ENCODE measurements at places on chromosomes 4 and X.

- DNase-seq = no peak
Observed at GRCh38 chrX:100606753-100607152, 22.0 kb downstream of the TNMD start.

- DNase-seq = no peak
Observed at GRCh38 chr4:174256277-174256713, 27.2 kb downstream of the FBXO8 start.

DNA sequence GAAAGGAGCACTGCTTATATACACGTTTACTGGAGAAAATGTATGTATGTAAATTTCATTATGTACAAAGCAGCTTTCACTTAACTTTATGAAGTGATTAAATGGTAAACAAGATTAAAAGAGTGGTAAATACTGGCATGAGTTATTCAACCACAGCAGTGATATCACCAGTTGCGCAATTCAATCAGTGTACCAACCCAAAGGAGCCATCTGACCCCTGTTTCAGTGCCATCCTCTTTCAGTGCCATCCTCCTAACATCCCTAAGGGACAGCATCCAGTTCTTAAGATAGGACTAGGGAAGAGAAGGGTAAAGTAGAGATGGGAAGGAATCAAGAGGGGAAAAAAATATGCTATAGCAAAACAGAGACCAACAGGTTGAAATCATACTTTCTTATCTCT, 16.2 kb downstream of the HPF1 start:
- DNase-seq = no peak

GRCh38 chr4:116400480-116400879, 684.9 kb downstream of the TRAM1L1 start:
- no peak for DNase-seq

DNA sequence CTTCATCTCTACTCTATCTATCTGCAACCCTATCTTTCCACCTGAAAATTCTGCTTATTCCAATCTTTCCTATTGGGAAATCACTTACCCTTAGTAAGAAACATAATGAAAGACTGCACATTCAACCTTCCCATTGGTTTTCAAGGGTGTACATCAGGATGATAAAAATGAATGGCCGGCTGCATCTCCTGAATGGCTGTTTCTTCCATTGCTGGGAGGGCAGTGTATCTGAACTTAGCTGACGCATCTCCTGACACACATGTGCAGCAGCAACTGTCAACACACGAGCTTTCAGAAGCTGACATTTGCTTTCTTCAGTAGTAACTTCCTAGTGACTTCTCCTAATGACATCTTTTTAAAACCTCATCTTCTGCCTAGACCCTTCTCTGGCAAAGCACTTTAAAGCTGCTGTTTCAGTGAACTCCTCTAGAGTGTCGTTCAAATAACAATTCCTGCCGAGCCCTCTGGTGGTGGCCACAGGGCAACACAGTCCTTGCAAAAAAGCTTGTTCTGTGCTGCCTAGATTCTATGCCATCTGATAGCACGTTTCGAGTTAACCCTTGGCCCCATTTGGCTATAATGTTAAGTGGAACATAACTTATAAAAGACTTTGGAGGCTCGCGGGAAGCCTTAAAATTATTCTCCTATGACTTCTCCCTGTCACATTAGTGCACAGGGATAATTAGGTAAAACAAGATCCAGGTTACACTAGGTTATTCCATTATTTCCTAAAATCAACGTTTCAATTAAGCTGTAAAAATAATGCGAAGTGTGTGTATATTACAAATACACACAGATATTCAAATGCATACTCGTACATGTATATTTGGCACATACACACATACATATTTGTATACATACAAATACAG, 2340.7 kb downstream of the PCDH7 start:
- DNase-seq = no peak

DNA sequence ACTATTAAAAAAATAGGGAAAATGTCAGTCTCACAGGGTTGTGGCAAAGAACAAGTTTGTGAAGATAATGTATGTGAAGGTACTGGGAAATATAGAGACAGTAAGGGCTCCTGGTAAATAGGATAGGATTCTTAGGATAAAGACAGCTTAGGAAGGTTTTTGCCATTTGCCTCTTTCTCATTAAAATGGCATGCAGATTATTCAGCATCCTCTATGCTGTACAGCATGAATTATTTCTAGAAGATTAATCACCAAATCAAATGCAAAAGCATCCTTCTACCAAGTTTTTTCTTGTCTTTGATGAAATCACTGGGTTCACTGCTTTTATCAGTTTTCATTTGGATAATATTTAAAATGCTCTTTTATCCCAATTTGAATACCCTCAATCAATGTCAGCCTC, 142.8 kb downstream of the NDST3 start:
- DNase-seq = no peak

GRCh38 chrX:30889147-30890140, at the start of gene TAB3:
TAB3 (minus strand) TSS chrX:30889254; CDS start chrX:30859588, 29,666 bp downstream.
- DNase-seq = peak; percentile 82

- no peak for DNase-seq
Observed at GRCh38 chr4:7000421-7001176, 42.6 kb upstream of the TADA2B start.

GRCh38 chr4:102868153-102868780, 525 bp upstream of the CISD2 start:
- DNase-seq = no peak

DNA sequence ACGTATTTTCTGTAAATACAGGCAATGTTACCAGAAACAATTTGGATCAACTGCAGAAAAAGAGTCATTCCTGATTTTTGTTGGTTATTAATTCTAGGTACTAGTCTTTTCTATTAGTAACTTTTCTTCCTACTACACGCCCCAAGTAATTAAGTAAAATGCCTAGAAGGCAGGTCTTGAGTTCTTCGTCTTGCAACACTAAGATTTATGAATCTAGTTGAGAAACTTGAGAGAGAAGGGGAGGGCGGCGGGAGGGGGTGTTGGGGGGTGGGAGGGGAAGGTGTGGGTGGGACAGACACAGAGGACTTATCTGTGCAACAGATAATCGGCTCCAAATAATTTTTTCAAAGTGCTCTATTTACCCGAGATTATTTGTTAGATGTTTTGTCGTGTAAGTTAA, 3.0 kb downstream of the RAP2C start:
- DNase-seq = no peak

DNA sequence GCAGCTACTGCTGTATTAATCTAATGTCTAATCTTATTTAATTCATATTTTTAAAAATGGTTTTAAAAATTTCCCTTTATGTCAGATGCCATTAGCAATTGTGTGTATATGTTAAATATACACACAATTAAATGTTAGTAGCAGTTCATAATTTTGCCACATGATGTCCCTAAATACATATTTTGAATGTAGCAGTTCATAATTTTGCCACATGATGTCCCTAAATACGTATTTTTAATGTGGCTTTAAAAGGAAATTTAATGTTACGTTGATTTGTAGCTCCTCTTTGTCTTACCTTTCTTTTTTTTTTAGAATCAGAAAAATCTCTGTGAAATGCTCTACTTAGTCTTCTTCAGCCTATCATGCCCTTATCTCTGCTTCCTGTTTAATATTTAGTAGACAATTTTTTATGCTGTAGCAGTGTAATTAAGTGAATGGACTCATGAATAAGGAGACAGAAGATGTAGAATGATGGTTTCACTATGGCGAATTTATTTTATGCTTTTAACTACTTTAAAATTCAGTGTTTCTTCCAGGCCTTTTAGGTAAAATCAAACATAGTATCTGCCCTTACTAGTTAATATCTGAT, 26.1 kb downstream of the RBM46 start:
- no peak for DNase-seq

- no peak for DNase-seq
Observed at GRCh38 chrX:78747489-78747888, at the start of gene LPAR4. LPAR4 (plus strand) TSS chrX:78747720; CDS start chrX:78754870, 7,150 bp downstream.

DNA sequence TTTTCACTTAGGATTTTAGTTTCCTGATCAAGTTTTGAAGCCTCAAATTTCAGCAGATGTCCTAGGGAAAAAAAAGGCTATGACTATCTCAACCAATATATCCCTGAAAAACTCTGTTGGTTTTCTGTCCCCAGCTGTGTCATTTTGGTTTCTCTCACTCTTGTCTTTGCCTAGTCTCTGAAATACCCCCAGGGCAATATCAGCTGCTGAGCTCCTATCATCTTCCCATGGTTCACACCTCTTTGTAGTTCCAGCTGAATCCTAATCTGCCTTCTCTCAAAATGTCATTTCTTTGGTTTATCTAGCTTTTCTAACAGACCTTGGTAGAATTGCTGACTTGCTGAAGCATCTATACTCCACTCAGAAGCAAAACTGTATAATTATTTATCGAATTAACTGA, 2370.5 kb downstream of the ARAP2 start:
- DNase-seq = no peak

- DNase-seq = no peak
Observed at GRCh38 chr4:137611998-137612700, 79.9 kb upstream of the PCDH18 start.

DNA sequence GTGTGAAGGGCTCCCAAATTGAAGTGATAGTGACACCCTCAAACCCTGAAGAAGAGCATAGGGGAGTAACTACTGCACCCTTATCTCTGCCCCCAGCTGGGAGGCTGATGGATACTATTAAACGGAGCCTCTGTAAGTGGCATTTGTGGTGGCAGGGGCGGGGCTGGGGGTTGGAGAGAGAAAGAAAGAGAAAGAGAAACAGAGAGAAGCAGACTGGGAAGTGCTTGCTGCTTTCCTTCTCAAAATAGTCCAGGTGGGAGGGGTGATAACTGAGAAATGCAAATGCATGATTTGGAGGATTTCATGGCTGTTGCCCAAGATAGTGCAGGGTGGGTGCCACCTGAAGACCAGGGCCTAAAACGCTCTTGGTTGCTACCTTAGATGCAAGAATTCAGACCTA, 253.5 kb upstream of the GATB start:
- no peak for DNase-seq

GRCh38 chr4:113328514-113328913, 279.1 kb downstream of the ANK2 start:
- no peak for DNase-seq

GRCh38 chrX:133335027-133335426, 80.3 kb downstream of the GPC4 start:
- no peak for DNase-seq

- no peak for DNase-seq
Observed at GRCh38 chr4:88738180-88738579, 40.6 kb upstream of the NAP1L5 start.

DNA sequence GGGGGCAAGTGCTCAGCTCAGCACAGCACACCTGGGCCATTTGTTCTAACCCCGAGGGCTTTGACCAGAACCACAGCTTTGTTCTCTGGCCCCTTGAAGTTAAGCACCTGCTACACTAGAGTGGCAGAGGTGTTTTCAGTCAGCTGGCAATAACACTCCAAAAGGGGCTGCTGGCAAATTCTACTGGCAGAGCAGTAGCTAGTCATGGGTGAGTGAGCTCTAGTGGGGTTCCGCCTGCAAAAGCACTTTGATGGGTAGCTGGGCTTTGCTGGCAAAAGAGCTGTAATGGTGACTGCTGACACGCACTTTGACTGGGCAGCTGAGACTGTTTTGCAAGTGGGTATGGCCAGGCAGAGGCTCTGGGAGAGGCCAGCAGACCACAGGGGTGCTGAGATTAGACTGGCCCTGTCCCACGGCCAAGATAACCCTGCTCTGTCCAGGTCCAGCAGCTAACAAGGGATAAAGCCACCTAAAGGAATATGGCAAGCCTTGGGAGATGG, 65.2 kb upstream of the TENT5D start:
- no peak for DNase-seq

GRCh38 chrX:38859602-38860001, 58.3 kb downstream of the MID1IP1 start:
- no peak for DNase-seq

GRCh38 chr4:102047616-102048015, 257.1 kb downstream of the BANK1 start:
- no peak for DNase-seq

DNA sequence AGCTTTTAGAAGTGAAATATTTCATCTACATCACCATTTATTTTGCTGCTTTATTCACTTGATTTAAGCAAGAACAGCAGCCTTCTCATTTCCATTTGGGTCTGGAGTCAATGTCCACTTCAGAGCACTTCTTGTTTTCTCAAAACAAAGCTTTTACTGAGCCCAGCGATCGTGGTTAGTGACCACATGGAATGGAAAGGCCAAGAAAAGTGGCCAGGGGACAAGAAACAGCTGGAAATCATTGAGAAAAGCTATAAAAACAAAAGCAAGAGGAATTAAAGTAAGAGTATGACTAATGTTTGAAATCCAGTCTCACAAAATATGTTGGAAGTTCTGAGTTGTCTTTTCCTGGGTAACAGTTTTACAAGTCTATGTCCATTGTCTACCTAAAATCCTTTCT, 328.4 kb upstream of the INTU start:
- no peak for DNase-seq

- DNase-seq = no peak
Observed at GRCh38 chrX:142804085-142804484, 221.6 kb upstream of the SPANXN4 start.

GRCh38 chr4:124201636-124202035, 510.9 kb downstream of the ANKRD50 start:
- no peak for DNase-seq

DNA sequence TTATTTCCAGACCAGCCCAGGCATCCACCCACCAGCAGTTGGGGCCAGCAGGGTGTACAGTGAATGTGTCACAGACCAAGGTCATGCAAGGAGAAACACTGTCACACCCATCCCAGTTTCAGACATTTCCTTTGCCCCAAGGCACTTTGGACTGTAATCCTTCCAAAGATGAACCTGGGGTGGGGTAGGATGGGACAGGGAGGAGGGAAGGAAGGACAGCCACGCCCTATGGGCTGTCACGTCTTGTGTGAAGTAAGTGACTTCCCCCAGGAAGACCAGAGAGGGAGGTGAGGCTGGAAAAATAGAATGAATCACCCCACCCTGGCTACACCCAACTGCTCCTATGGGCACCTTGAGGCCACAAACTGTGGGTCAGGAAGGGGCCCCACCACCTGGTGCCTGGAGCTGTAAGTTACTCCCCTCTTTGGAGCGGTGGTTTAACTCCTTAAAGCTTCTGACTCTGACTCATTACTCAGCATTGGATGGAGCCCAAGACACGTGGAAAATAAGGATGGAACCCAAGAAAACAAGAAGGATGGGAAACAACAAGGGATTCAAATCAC, 349.9 kb upstream of the KLF3 start:
- DNase-seq = no peak

- DNase-seq = no peak
Observed at GRCh38 chrX:44908153-44908552, 35.2 kb downstream of the KDM6A start.

GRCh38 chr4:103996637-103997036, 276.9 kb upstream of the TACR3 start:
- no peak for DNase-seq

GRCh38 chr4:54157606-54158005, 57.6 kb downstream of the GSX2 start:
- no peak for DNase-seq

DNA sequence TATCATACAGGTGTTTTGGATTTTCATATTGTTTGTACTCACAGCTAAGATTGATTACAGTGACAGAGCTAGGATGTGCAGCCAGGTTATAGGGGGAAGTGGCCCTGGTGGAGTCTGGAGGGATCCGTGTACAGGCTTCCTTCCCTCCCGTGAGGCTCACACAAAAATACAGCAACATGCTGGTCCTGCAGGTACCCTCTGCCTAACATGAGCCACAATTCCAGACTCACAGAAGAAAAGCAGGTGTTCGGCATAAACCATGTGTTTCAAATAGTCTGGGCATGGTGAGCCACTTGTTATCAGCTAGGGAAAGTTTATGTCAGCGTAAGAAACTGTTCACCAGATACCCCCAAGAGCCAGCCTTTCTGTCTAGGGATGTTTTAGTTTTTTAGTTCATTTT, 82.9 kb downstream of the HTT start:
- no peak for DNase-seq

- DNase-seq = no peak
Observed at GRCh38 chrX:120021927-120022326, 55.6 kb downstream of the RHOXF2B start.
